ENCODE measurements at places on chromosomes 1 and 21.

- no peak for DNase-seq
These were observed 78.0 kb downstream of the PTPN14 start for GRCh38 chr1:214473387-214473786.

DNA sequence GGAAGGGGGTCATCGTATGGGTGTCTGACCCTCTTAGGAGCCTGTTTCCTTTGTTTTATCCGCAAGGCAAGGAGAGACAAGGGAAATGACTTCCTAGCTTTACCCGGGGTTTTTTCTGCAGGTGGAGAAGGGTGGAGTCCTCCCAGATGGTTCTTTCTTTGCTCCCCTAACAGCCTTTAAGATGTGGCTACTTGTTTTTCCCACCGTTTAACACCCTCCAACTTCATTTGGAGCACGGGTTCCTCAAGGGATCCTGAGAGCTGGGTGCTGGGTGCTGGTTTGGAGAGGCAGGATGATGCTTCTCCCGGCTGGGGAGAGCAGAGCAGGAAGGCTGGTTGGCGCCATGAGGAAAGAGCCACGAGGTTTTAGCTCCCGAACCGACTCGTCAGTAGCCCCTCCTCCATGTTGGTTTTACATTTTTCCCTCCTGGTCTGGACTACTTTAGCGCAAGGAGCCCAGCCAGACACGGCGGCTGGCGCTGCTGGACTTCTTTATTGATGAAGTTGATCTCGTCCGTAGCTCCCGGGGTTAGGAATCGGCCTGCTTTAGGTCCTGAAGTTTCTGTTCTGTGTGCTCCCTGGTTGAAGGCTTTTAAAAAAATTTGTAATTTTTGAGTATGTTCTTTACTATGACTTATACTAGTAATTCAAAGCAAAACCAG lies 1.4 kb downstream of the UCK2 start:
- peak; percentile 91 for DNase-seq

- no peak for DNase-seq
These were observed 25.4 kb downstream of the GADD45A start for GRCh38 chr1:67710417-67710816.

- no peak for DNase-seq
These were observed 530.5 kb downstream of the KIF26B start for GRCh38 chr1:245685111-245685810.

DNA sequence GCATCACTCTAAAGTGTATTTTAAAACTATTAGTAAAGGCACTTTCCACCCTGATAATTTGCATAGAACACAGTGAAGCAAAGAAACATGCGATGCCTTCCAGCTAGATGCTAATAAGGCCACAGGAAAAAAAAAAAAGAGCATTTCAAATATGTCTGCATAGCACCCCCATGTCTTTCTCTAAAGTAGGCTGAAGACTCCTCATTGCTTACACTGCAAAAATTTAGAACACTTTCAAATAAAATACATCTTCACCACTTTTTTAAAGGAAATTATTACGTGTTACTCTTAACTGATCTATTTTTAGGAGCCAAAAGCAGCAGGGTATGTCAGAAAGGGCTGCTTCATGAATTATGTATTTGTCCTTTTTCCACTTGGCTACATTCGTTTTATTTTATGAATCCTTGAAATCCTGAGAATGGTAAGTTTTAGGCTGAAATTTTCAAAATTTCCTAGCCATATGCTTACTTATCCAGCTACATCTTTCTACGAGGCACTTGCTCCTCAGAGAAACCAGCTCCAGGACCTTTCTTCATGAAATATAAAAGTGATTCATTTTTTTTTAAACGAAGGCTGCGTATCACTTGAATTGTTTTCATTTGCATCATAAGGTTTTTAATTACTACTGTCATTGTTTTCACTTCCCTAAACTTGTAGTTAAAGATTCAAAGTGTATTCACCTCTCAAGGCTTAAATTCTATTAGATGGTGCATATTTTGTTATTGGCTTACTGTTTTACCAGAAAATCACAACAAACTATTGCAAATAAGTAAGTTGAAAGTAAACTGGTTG lies 513.0 kb downstream of the PTPRC start:
- no peak for DNase-seq

- DNase-seq, result no peak
These were observed 79.9 kb downstream of the CLIC4 start for GRCh38 chr1:24825174-24825573.

DNA sequence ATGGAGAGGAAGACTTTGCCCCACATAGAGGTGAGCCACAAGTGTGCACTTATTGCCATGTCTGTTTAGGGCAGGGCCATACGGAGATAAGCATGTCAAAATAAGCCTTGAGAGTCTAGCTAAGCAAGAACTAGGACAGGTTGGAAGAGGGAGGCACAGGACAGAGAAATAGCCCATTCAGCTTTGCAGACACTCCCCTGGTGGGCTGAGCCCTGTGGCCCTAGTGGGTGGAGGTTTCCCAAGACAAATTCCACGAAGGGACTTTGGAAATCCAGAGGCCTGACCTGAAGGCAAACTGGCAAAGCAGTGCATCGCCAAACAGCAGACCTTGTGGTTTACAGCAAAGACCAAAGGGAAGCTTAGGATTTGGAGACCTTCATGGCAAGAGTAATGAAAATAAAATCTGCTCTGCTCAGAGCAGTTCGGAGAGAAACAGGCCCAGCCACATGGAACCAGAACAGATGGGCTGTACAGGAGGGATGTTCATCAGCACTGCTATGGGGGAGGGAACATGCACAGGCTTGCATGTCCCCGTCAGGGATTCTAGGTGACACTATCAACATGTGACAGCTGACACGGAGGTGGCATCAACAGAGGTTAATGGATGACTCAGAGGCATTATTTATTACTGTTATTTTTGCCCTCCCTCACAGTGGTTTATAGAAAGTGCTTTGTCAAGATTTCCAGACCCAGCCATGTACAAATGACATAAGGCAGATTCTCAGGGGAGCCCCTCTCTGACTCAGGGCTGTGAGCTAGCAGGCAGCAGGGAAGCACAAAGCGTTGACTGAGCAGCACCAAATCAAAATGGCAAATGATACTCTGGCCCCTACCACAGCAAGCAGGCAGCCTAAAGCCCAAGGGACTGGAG lies 90.1 kb upstream of the IRF2BP2 start:
- DNase-seq, result no peak

GRCh38 chr1:218464871-218465270 lies 119.7 kb downstream of the TGFB2 start:
- no peak for DNase-seq

DNA sequence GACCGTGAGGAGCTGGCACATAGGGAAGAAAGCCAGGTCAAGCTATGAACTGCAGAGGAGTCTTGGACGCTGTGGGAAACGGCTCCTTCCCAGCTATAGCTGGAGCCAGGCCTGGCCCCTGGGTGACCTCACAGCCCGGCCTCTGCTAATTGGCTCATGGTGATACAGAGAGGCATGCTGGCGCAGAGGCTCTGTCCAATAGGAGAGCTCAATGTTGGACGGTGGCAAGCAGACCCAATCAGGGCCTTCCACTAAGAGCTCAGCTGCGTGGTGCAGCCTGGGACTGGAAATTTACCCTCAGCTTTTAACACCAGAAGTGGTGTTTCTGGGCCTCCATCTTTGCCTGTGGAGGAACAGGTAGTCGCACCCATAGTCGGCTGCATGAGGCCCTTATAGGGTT lies 64.4 kb upstream of the GRHL3 start:
- DNase-seq, result no peak

- peak; percentile 81 for DNase-seq
These were observed 33.8 kb downstream of the GDAP2 start for GRCh38 chr1:117895482-117896114.

- no peak for DNase-seq
These were observed 4.3 kb downstream of the SETSIP start for GRCh38 chr1:92070892-92071291.
